ENCODE measurements at places on chromosomes 7 and 10.

DNA sequence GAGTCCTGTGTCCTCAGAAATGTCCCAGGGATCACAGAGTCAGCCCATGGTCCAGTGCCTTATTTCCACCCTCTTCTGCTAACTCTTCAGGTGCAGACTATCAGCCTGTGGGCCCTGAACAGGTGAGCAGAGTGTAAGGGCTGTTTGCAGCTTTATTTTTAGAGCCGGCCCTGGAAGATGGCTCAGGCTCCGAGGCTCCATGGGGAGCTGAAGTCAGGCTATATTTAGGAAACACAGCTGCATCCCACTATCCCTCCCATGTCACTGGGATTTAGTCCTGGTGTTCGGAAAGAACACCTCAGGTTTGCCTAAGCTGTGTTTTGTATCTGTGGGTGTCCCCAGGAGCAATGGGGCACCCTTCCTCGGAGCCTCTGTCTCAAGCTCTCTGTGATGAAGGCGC, 126.9 kb downstream of the RPS24 start:
- no peak for DNase-seq

GRCh38 chr10:51524041-51524440, 175.4 kb downstream of the CSTF2T start:
- DNase-seq = no peak

DNA sequence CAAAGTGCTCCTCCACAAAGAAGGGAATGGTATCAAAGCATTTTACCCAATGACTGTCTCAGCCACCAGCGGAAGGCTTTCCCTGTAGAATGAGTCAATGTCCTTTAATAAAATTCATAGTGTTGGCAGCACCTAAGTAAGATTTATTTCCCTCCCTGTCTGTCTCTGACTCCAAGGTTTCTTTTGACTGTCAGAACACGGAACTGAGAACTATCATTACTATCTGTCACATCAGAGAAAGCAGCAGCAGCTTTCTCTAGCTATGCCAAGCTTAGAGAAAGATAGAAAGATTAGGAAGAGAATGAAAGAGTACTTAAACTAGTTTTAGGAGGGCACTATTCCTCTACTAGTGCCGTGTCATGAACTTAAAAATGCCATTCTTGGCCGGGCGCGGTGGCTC, 400.1 kb downstream of the SORCS1 start:
- DNase-seq = no peak

DNA sequence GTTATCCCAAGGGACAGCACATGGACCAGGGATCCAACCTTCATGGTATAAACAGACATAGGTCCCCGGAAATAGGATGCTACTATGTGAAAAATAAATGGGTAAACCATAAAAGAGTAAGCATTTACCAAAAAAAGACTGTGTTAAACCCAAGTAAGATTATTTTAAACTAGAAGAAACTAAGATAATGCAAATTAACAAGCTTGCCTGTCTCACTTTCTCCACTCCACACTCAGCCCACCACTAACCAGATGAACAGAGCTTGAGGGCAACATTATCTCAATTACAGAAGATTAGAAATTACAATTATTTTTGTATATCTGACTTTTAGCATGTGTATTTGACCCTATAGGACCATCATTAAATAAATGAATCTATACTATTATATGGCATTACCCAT, 117.2 kb upstream of the CAV2 start:
- no peak for DNase-seq

GRCh38 chr7:143435266-143435665, 8.0 kb upstream of the TAS2R60 start:
- DNase-seq = no peak

- DNase-seq = no peak
These were observed 635.3 kb downstream of the INHBA start for GRCh38 chr7:41067576-41067975.

- no peak for DNase-seq
These were observed 79.9 kb downstream of the COL26A1 start for GRCh38 chr7:101442426-101443070.

- DNase-seq = no peak
These were observed 11.9 kb upstream of the MACC1 start for GRCh38 chr7:20229081-20229480.

- no peak for DNase-seq
These were observed 164.2 kb upstream of the DPP6 start for GRCh38 chr7:153887749-153888569.

- DNase-seq = peak; percentile 63
These were observed 112.4 kb downstream of the BICC1 start for GRCh38 chr10:58625070-58625469.

DNA sequence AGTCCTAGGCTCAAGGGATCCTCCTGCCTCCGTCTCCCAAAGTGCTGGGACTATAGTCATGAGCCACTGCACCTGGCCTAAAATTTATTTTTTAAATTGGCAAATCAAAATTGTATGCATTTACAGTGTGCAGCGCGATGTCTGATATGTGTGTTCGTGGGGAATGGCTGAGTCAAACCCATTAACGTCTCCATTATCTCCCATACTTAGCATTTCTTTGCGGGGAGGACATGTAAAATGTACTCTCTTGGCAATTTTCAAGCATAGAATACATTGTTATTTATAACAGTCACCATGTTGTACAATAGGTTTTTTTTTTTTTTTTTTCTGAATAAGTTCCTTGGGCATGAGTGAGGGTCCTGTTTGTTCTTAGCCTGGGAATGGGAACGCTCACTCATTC, 3.8 kb downstream of the TMEM184A start:
- no peak for DNase-seq

GRCh38 chr7:151885202-151885580, 8.3 kb upstream of the PRKAG2 start:
- no peak for DNase-seq

DNA sequence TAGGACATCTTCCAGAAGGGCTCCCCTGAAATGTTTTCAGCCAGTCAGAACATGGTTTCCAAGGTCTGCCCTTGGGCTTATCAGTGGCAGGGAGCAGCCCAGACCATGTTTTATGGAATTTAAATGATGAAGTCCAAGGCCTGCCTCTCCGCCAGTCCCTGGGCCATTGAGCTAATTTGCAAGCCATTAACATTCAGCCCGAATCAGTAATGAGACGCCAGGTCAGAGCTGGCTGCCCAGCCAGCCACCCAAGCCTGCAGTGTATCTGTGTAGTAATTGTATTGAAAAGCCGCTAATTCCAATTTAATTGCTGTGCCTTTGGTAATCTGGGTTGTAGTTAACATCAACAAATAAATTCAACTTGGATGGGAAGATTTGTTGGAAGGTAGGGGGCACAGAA, 131.4 kb downstream of the PAXIP1 start:
- DNase-seq = no peak

DNA sequence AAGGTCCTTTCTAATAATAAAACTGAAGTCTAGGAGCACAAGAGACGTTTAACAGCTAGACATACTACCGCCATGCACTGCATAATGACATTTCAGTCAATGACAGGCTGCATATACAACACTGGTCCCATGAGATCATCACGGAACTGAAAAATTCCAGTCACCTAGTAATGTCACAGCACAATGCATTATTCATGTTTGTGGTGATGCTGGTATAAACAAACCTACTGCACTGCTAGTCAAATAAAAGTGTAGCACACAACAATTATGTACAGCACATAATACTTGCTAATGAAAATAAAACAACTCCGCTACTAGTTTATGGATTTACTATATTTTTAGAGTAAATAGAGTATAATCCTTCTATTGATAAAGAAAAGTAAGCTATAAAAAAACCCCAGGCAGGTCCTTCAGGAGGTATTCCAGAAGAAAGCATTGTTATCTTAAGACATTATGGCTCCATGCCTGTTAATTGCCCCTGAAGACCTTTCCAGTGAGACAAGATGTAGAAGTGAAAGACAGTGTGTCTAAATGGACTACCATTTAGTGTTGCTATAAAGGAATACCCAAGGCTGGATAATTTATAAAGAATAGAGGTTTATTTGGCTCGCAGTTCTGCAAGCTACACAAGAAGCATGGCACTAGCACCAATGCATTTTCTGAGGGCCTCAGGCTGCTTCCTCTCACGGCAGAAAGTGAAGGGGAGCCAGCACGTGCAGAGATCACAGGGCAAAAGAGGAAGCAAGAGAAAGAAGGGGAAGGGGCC, 47.1 kb downstream of the HIBADH start:
- no peak for DNase-seq

DNA sequence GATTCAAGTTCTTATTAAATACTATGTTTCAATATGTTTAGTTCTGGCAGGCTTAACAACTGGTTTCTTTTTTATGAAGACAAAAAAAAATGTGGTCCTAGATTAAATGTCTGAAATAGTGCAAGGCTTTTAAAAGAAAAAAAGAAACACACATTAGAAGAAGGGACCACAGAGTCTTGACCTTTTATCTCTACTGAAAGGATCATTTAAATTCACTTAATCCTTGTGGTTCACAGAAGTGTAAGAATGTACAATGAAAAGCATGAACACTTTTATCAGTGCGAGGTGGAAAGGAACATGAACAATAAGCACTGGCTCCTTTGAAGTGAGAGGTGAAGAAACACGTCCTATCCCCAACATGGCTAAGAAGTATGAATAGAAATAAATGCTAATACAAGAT, 765.1 kb downstream of the MAGI2 start:
- no peak for DNase-seq

GRCh38 chr10:23496727-23497126, 57.9 kb downstream of the OTUD1 start:
- DNase-seq = no peak

- DNase-seq = no peak
These were observed 10.8 kb downstream of the CCNY start for GRCh38 chr10:35347121-35347562.

DNA sequence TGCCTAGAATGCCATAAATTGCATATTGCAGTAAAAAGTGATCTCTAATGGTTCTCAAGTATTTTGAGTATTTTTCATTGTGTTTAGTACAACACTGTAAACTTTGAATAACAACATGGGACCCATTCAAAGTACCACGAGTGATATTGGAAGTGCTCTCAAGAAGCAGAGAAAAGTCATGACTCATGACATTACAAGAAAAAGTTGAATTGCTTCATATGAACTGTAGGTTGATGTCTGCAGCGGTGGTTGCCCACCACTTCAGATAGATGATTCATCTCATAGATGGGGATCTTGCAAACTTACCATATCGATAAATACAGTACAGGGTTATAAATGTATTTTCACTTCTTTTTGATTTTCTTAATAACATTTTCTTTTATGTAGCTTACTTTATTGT, 33.9 kb downstream of the ENTPD1 start:
- no peak for DNase-seq

DNA sequence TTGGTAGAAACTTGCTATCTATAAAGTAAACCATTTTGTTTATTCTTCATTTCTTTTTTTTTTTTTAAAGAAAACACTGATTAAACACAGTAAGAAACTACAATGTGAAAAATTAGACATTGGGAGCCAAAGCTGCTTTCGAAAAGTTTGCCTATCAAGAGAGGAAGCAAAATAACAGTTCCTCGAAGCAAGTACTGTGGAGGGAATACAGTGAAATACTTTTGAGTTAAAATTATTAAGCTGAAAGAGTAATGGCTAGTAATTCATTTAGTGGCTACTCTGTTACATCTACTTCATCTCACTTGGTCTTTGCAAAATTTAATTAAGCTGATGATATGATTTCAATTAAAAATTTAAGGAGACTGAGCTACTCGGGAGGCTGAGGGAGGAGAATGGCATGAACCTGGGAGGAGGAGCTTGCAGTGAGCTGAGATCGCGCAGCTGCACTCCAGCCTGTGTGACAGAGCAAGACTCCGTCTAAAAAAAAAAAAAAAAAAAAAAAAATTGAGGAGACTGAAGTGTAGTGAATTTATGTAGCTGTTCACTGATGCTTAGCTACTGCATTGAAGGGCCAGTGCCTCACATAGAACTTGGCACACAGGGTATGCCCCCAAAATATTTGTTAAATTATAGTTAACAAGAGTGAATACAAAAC, 982.1 kb upstream of the MBL2 start:
- no peak for DNase-seq

All from muscle of arm (tissue), 14 donors.